Spinal cord (tissue), 10 donors: ENCODE measurements at places on chromosomes 16 and 17.
A peak's percentile ranks its signal among the peaks of the same experiment; 100 is the strongest.

- H3K27me3 ChIP-seq, result no peaks in the 10 kb centered on the region
- DNase-seq, result no peak
- H3K36me3 ChIP-seq, result peaks cover 68% of the 10 kb centered on the region
- no peaks in the 10 kb centered on the region for H3K4me1 ChIP-seq
- H3K27ac ChIP-seq, result no peak overlapping the region
- no peak overlapping the region for H3K4me3 ChIP-seq
Measured at GRCh38 chr17:17258998-17259397, 22.0 kb upstream of the FLCN start.

- H3K4me1 ChIP-seq, result peaks cover 48% of the 10 kb centered on the region
- peak; percentile 50 for DNase-seq
- no peak overlapping the region for H3K27ac ChIP-seq
- H3K27me3 ChIP-seq, result no peaks in the 10 kb centered on the region
Measured at GRCh38 chr17:80790981-80791742, 200.5 kb upstream of the CHMP6 start.

GRCh38 chr17:51341457-51341856 lies 81.1 kb downstream of the UTP18 start:
- peaks cover 13% of the 10 kb centered on the region for H3K4me1 ChIP-seq
- H3K27me3 ChIP-seq, result no peaks in the 10 kb centered on the region
- no peaks in the 10 kb centered on the region for H3K36me3 ChIP-seq
- DNase-seq, result no peak

DNA sequence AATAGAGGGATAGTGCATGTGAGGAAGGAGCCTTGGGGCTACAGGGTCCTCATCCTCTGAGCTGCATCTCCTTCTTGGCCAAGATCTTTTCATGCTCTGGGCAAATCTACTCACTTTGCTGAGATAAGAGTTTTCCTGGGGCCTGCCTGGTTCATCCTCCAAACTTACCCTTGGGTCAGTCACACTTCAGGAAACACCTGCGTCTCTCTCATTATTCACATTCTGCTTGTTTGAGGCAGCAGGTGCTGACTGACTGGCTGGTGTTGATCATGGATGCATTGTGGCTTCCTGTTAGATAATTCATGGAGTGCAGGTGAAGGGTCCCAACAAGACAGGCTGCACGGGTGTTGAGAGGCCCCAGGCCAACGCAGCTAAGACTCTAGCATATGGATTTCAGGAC lies 162.6 kb downstream of the SALL1 start:
- no peak for DNase-seq
- H3K4me1 ChIP-seq, result no peaks in the 10 kb centered on the region
- H3K27ac ChIP-seq, result no peak overlapping the region
- no peaks in the 10 kb centered on the region for H3K36me3 ChIP-seq

- H3K4me3 ChIP-seq, result no peak overlapping the region
- peaks cover 22% of the 10 kb centered on the region for H3K4me1 ChIP-seq
- no peak for DNase-seq
- H3K27ac ChIP-seq, result no peak overlapping the region
- peaks cover 82% of the 10 kb centered on the region for H3K36me3 ChIP-seq
Measured at GRCh38 chr16:88017587-88018101, 66.4 kb downstream of the BANP start.

GRCh38 chr16:12458051-12458450 lies 345.6 kb downstream of the CPPED1 start:
- H3K27me3 ChIP-seq, result no peaks in the 10 kb centered on the region
- H3K36me3 ChIP-seq, result peaks cover 2% of the 10 kb centered on the region
- peaks cover 4% of the 10 kb centered on the region for H3K4me1 ChIP-seq
- H3K27ac ChIP-seq, result no peak overlapping the region
